ENCODE measurements at places on chromosomes 1 and 21.

GRCh38 chr1:79638382-79638781 is 631.9 kb upstream of the ADGRL4 start:
- no peak for DNase-seq

DNA sequence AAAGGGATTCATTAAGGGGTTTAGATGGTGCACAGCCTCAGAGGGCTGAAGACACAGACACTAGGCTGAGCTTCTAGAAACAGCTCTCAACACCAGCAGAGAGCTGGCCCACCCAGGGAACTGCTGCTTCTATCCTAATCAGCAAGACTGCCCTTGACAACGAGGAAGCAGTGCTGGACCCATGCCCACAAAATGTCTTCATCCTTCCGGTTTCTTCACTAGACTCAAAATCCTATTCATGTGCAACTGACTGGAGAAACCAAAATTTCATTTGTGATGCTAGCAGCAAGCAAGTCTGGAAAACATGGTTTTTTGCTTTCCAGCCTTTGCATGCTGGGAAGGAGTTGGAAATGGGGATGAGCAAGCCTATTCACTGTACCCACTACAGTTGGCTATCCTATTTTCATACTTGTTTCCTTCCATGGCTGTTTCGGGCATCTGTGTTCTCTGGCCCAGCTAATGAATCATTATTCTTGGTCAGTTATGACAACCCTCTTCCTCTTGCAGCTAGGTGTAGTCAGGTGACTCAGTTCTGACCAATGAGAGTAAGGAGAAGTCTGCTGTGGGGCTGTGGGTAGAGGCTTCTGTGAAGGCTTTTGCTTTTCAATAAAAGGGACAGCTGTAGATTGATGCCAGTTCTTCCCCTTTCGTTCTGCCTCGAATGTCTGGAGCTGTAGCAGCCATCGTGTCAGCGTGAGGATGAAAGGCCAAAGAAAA is 14.6 kb upstream of the TMEM61 start:
- no peak for DNase-seq

DNA sequence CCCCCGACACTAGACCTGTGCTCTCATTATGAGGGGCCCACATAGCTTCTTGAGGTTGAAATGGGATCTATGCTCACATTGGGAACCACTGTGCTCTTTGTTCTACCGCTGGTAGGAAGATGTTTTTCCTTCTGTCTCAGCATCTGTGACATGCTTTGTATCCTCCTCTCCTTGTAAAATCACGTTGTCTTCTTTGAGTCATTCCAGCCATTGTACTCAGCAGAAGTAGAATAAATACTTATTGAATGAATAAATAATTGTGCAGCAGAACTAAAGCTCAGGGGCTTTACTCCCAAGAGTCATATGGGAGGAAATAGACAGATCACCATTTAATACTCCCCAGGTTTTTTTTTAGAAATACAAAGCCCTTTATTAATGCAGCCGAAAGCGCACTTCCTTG is 66.3 kb upstream of the EDEM3 start:
- no peak for DNase-seq

GRCh38 chr1:184788970-184789369 is 34.3 kb upstream of the EDEM3 start:
- no peak for DNase-seq

- DNase-seq, result no peak
Measured at GRCh38 chr1:230248889-230249270, 177.3 kb downstream of the PGBD5 start.

DNA sequence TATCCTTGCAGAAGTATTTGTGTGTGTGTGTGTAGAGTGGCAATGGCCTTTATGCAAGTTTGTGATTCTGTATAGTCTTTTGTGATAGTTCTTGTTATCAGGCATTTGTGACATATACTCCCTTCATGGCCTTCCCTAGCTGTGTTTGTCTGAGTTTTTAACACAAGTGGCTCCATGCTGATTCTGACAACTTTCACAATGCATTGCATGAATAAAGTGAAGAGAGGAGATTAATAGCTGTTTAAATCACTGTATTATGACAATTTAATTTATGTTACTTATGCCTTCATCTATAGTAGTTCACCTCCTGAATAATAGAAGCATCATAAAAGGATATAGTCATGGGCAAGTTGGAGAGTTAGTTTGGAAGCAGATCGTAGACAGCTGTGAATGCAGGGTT is 17.2 kb upstream of the MCOLN3 start:
- no peak for DNase-seq

Data from Panc1 (cell line).